ENCODE measurements at places on chromosomes 7 and 10.

GRCh38 chr7:135723411-135723810 lies 4.6 kb downstream of the SLC13A4 start:
- no peak for DNase-seq

DNA sequence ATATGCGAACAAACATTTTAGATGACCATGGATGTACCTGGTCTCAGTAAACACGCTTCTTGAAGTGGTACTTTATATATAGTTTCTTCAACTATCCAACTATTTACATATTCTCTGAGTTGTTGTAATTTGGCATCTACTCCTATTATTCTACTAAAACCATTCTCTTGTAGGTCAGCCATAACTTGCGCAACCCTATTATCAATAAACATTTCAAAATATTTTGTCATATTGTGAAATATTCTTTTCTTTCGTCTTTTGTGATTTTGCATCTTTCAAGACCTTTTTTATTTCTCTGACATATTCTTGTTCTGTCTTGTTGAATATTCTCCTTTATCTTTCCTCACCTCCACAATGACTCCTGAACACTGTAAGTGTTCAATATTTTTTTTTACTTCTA lies 753.3 kb downstream of the NXPH1 start:
- no peak for DNase-seq

DNA sequence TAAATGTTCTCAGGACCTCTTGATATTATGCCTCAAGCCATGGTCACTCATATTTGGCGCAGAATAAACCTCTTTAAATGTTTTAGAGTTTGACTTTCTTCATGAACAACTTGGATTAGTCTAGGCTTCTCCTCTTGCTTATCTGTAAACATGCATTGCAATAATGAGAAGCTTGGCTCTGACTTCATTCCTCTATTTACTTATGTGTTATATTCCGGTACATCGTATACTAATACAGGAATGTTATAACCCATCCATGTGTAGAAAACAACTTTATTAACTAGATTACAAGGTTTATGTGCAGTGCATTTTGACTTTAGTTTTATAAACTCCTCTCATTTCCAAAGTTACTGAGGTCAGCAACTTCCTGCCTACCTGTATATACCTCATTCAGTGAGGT lies 944.3 kb upstream of the GHITM start:
- DNase-seq: no peak

DNA sequence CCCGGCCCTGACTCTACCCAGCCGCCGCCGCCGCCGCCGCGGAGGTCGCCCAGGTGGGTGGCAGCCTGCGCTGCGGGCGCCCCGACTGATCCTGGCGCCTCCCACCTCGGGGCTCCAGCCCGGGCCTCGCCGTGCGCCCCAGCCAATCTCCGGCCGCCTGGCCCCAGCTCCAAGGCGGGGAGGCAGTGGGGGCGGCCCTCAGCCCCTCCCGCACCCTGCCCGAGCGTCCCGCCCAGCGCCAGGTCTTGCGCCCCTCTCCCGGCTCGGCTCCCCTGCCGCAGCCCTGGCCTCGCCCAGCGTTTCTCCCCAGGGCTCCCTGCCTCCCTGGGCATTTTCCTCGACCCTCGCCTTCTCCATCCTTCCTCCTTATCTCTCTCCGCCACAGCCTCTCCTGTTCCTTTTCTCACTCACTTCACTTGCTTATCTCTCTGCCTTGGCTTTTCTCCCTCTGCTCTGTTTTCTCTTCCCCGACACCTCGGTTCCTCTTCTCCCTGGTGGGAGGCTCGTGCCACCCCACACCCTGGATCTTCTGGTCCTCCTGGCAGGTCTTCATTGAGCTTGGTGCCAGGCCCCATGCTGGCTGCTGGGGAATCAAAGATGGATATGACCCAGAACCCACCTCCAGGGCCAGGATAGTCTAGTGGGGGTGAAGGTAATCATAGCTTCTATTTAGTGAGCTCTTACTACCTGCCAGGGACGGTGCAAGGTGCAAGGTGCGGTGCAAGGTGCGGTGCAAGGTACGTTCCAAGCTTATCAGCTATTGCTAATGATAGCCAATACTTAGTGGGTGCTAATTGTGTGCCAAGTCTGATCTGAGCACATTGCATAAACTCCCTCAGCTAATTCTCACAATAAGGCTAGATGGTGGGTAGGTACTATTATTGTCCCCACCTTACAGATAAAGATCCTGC lies at the start of gene SFRP5:
Gene SFRP5, minus strand, starts transcription at position 87 of the 911 bp plus-strand sequence. CDS start 166 bp downstream, outside the sequence.
- DNase-seq: no peak

GRCh38 chr7:97446361-97446760 lies 285.5 kb upstream of the TAC1 start:
- DNase-seq: no peak
